ENCODE measurements at places on chromosomes 4 and X. TPM values are rescaled to one million over a fixed set of nuclear protein-coding genes. Genes with fewer than 3 reads are reported as not detected.

NEUROG2 gene
- 4.2 TPM for total RNA-seq

STARD8 gene
- total RNA-seq: 1.8 TPM

TXK gene
- total RNA-seq: not detected

JADE1 gene
- total RNA-seq: 37.3 TPM

KCNIP4 gene
- total RNA-seq: 0.57 TPM

PYURF gene
- 64.3 TPM for total RNA-seq

SLC49A3 gene
- total RNA-seq: 0.91 TPM

NPY5R gene
- total RNA-seq: 0.12 TPM

NAP1L5 gene
- 7.5 TPM for total RNA-seq

Measured in neural crest cell (in vitro differentiated cells).